Glomerular endothelial cell (primary cell): ENCODE measurements at places on chromosomes 1 and 21.

DNA sequence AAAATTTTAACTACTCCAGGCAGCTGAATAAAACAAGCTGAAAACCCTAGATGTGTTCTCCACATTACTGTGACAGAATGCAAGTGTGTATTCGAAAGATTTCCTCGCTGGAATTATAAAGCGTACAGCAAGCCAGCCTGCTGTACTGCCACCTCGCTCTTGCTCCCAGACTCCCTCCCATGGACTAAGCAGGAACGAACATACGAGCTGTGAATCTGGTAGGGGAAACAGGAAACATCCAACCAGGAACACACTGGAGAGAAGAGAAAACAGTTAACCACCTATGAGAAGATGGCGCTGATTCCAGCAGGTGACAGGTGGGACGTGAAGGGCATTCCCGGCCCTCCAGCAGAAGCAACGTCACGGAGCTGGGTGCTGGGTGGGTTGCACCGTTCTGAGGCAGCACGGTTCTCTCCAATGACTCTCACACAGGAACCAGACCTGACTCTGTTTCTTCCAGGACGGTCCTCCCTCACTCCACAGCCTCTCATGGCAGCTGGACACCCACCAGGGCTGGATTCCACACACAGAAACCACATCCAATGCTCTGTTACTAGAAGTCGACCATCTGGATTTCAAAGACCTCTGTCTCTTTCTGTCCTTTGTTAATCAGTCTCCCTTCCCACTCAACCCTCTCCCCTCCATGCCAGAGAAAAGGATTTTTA, 219.2 kb downstream of the RERE start:
- no peak for DNase-seq

DNA sequence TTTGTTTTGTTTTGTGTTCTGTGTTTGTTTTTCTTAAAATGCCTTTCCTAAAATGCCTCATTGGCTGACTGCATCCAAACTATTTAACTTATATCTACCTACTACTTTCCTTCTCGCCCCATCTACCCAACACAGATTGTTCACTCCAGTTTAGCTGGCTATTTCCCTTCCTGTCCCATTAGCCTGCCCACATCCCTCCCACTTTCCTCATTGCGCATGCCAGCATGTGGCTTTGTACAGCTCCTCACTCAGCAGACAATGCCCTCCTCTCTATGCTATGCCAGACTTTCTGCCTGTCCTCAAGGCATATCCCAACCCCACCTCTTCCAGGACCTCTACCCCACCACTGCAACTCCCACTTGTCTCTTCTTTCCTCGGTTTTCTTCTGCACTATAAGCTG, 94.7 kb upstream of the C1orf21 start:
- no peak for DNase-seq

GRCh38 chr1:1906185-1907097, 8.6 kb upstream of the CALML6 start:
- DNase-seq, result no peak

- DNase-seq, result no peak
Measured at GRCh38 chr1:234542211-234542850, 63.4 kb upstream of the TARBP1 start.
